ENCODE measurements at places on chromosomes 12 and 14.

GRCh38 chr12:131825146-131825892 lies 2.9 kb upstream of the MMP17 start:
- no peak for DNase-seq

GRCh38 chr12:52351196-52352059 lies 15.9 kb downstream of the KRT85 start:
- DNase-seq = no peak

DNA sequence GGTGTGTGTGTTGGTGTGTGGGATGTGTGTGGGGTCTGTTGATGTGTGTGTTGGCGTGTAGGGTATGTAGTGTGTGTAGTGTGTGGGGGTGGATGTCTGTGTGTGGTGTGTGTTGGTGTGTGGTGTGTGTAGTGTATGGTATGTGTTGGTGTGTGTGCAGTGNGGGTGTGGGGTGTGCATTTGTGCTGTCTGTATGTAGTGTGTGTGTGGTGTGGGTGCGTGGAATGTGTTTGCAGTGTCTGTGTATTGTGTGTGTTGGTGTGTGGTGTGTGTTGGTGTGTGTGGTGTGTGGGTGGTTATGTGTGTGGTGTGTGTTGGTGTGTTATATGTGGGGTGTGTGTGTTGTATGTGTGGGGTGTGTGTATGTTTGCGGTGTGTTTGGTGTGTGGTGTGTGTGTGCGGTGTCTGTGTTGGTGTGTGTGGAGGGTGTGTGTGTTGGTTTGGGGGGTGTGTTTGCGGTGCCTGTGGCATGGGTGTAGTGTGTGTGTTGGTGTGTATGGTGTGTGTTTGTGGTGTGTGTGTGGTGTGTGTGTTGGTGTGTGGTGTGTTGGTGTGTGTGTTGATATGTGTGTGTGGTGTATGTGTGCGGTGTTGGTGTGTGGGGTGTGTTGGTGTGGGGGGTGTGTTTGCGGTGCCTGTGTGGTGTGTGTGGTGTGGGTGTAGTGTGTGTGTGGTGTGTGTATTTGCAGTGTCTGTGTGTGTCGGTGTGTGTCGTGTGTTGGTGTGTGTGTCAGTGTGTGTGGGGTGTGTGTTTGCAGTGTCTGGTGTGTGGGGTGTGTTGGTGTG lies 14.7 kb downstream of the MLXIP start:
- no peak for DNase-seq

- DNase-seq = no peak
Measured at GRCh38 chr14:99524091-99524661, 43.0 kb downstream of the CCNK start.

GRCh38 chr12:66903782-66904396 lies 225.0 kb upstream of the GRIP1 start:
- DNase-seq = no peak

Data from HEK293T (cell line).